GM23338 (cell line): ENCODE measurements at places on chromosomes 11 and 22.
A peak's percentile ranks its signal among the peaks of the same experiment; 100 is the strongest.

DNA sequence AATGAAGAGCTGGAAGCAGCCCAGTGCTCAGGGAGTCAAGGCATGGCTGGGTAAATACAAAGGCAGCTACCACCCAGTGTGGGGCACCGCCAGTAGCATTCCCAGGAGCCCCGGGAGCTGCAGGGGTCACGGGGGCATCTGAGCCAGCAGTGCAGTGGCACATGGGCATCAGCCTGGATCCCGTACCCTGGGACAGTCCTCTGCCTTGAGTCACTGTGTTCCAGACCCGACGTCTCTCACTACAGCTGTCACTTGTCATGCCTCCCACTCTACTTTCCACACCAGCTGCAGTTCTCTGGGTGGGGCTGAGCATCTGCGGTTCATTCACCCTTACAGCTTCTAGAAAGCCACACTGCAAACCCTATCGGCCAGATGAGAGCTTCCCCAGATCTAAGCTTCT lies 29.6 kb downstream of the DHCR7 start:
- no peak for DNase-seq

DNA sequence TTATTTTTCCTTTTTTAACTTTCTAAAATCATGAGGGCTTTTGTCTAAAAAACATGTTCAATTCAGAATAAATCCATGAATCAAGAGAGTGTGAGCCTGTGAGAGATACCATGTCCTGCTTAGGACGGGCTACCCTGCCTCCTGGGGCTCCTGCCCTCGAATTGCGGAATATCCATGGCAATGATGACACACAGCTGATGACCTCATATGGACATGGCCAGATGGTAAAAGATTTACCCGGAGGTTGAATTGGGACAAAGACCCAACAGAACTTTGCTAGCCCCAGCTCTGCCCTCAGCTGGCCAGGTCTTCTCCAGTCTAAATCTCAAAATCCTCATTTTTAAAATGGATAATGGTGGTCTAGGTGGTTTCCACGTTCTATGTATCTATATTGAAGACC lies 538.1 kb upstream of the API5 start:
- DNase-seq = no peak

DNA sequence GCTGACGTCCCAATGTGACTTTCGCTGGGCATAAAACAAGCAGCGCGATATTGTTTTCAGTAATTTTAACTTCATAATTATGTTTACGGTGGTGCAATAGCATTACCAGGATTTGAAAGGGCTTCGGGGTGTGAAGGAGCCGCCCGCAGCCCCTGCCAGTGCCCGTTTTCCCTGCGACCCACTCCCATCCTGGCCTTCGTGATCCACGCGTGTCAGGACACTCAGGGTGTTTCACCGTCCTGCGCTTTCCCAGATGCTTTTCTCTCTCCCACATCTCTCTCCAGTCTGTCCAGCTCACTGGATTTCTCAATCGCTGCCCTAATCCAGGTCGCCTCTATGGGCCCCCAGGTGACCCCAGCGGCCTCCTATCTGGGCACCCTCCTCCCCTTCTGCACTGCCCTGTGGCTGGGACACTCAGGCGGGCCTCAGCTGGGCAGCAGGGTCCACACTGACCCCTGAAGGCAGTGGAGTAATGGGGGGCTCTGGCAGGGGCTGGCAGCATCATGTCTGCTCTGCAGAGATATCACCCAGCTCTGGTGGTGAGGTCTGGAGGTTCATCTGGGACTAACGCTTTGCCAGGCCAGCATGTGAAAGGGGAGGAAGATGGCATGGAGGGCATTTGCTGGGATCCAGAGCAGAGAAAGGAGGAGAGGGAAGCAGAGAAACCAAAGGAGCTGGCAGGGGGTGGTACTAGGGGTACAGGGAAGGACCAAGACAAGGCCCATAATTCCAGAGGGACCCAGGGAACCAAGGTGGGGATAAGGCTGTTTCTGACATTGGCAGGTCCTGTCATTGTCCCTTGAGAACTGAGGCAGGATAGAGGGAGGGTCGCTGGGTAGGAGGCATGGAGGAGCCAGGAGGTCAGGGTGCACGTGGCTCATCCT lies 622.8 kb downstream of the BRD1 start:
- DNase-seq = no peak

- DNase-seq = peak; percentile 72
These were observed 552 bp downstream of the RIN1 start for GRCh38 chr11:66335531-66336233.

DNA sequence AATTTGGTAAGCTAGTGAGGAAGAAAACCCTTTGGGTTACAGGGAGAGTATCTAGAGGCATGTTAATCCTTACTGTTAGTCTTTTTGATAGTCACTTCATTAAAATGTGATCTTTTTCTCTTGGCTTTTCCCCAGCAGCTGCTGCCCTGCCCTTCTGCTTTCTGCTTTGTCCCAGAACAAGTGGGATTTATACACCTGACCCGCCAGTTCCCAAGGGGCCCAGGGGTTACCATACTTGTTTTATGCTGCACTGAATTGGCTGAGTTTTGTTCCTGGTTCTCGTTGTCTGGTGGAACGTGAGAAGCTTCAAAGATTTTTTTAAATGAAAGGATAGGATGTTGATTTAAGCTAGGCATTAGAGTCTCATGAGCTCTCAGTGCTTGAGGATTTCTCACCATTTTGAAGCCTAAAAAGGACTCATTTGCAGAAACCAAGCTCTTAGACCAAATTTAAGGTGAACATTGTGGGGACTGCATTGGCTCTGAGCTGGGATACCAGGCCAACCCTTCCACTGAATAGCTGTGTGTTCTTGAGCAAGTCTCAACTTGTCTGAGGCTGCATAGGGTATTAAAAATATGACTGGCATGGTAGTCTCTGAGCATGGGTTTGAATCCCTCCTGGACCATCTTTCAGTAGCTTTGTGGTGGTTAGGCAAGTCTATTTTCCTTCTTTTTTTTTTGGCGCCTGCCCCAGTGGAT lies 6.6 kb downstream of the LIMK2 start:
- DNase-seq = no peak
